ENCODE measurements at places on chromosomes 11 and 22.

DNA sequence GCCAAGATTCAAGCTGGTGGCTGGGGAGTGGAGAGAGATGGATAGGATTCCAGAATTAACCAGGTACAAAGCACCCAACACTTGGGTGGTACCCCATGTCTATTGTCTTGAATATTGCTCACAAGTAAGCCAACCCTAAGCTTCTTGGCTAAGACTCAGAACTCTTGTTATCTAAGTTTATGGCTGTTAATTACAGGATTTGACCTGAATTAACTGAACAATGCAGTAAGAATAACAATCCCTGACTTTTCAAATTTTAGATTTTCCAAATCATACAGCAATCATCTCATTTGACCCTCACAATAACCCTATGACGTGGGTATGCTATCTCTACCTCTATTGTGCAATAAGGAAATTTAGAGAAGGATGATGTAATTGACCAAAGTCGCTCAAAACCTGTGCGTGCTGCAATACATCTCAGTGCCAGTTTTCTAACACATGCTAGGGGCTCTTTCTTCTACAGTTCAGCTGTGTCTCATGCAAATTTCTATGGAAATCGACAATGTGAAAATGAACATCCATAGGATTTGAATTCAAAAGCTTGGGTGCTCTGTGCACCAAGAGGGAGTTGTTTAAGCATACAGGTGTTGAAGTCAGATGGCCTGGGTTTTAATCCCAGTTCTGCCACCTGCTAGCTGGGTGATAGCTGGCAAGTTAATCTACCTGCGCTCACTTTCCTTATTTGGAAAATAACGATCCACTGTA, 40.1 kb upstream of the APLNR start:
- no peak for DNase-seq

DNA sequence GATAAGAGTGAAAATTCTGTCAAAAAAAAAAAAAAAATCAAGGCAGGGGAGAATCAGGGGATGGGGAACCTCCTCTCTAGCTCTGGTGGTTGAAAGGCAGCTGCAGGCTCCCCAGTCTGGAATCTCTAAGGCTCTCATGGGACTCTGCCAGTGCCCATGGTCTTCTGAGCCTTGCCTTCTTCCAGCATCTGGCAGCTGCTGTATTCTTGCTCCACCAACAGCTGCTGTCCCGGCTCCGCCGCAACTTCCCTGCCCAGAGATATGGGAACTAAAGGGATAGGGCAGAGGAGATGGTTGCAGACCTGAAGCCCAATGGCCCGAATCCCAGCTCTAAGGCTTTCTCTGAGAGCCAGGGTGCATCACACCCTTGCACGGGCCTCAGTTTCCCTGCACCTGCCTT, 49.5 kb upstream of the PHF21B start:
- DNase-seq, result no peak

DNA sequence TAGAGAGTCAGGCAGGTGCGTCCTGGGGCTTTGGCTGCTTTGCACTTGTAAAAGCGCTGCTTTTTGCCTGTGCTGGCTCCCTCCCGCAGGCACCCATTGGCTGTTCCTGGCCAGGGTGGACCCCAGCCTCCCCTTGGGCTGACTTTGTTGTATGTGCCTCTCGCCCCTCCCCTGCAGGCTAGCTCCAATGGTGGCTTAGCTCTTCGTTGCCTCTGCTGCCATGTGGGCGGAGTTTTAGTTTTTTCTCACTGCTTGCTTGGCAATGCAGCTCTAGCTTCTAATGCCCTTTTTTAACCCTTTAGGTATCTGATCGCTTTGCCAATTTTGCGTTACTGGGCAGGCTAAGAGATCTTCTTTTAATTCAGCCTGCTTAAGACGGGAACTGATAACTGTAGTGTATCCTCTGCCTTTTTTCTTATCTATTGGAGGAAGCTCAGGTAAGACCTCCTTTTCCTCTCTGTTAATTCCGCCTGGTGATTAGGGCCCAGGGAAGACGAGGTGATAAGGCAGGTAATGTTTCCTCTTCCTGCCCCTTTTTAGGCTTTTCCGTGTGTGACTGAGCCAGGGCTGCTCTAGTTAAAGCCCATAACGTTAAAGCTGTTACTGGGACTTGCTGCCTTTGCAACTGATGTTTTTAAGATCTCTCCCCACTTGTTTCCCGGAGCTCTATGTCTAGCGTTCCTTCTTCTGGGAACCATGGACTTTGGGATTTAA, 11.7 kb upstream of the GLYATL1 start:
- DNase-seq, result no peak

DNA sequence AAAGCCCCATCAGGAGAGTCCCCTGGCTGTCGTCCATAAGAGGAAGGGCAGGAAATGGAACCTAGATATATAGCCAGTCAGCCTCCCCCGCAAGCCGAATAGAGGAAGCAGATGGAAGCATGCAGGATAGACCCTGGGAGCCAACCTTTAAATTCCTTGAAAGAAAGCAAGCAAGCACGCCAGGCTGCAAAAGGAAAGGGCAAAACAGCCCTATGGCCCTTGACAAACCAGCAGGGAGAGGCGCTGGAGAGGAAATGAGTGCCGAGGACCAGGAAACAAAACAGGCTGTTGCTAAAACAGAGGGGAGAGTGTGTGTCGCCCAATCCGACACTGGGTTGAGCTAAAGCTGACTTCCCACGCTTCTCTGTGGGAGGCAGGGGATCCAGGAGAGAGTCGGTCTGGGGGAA, 203.5 kb upstream of the MTNR1B start:
- DNase-seq, result no peak

DNA sequence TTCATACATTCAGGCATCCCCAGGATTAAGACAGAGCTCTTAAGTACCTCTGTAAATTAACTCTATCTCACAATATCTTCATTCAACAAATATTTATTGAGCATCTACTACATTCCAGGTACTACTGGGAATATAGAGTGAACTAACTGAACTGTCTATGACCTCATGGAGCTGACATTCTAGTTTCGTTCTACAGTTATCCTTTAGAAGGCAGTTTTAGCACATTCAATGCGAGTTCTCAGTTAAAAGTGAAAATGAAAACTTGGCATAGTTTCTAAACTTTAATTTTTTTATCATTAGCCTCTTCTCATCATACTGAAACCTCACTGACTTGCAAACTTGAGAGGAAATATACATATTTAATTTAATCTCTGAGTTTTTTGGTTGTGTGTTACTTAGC, 10.7 kb upstream of the MS4A6E start:
- DNase-seq, result no peak

DNA sequence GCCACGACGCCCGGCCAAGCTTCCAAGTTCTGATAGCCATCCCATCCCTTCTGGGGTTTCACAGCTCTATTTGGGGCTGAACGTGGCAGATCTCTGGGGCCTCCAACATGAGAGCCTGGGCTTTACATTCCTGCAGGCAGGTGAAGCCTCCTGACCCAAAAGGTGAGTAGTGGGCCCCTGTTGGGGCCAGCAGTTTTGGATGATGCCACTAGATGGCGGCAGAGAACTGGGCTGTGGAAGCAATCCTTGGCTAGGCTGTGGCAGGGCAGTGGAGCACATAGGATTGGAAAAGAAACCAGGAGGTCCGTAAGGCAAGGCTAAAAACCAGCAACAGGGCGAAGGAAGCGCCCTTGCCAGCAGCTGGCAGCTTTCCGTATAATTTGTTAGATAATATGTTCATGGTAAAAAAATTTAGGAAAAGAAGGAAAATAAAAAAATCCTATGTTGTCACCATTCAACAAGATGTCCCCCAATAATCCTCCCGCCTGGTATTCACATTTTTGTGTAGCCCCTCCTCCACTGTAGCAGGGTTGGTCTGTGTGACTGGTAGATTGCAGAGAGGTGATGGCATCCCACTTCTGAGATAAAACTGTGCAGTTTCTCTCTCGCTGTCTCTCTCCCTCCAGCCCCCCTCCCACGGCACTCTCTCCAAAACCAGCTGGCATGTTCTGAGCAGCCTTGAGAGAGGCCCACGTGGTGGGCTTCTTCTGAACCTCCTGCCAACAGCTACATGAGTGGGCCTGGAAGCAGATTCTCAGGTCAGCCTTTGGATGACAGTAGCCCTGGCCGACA, 43.6 kb upstream of the OR4B1 start:
- DNase-seq, result peak; percentile 51

GRCh38 chr22:18063306-18063705, 14.5 kb upstream of the PEX26 start:
- no peak for DNase-seq

GRCh38 chr11:11450744-11451362, 97.8 kb upstream of the CSNK2A3 start:
- peak; percentile 15 for DNase-seq

- DNase-seq, result no peak
These were observed 257.7 kb downstream of the SOX6 start for GRCh38 chr11:16098526-16099205.

DNA sequence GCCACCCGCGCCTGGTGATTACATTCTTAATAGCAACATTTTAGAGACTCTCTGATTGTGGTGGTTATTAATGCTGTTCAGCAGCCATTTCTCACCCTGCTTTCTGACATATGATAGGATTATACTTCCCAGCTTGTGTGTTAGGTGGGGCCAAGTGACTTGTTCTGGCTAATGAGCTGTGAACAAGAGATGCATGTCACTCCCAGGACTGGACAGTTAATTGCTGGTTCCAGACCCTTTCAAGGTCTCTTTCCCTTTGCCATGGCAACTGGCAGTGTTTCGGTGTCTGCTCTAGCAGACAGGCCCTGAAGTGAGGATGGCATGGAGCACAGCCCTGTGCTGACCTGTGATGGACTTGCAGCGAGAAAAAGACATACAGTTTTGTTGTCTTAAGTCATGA, 8.9 kb upstream of the PTPRJ start:
- DNase-seq, result no peak

- no peak for DNase-seq
These were observed 74.3 kb downstream of the MYEOV start for GRCh38 chr11:69368119-69368880.

DNA sequence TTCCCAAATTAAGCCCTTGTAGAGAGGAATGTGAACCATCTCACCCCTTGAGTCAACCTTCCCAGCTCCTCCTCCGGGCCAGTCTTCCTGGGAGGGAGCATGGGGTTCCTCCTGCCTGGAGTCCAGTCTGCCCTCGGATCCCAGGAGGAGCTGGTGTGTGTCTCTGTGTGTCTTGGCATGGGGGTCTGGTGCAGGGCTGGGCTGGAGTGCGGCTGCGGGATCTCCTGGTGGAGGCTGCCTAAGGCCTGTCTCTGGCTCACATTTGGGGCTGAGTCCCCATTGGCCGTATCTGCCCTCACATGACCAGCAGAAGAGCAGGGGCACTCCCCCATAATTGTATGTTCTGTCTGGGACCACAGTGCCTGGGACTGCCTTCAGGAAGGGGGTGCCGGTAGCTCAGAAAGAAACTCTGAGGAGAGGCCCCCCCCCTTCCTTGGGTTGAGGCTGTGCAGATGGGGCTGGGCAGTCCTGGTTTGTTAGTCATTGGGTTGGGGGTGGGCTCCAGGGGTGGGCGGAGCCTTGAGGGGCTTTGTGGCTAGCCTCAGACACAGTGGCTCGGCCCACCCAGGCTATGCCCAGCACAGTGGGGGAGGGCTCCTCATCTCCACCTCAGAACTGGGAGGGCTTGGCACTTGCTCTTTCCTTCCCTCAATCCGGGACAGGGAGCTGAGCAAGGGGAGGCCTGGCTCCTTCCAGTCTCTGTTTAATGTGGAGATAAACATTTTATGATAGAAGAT, 2.9 kb downstream of the C1QTNF5 start:
- no peak for DNase-seq

DNA sequence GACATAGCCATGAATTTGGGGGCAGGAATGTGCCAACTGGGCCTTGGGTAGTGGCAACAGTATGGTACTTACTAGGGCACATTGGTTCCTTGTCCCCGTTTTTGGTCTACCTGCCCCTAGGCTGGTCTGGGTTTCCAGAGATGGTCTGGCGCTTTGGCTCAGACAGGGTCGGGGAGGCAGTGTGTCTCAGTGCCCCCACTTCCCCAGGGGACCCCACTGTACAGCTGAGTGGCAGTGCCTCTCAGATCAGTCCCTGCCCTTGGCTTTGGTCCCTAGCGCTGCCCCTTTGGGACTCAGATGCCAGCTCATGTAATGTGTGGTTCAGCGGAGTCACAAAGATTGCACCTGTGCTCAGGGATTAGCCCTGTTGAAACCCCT, 3.3 kb downstream of the RIC8A start:
- no peak for DNase-seq

- no peak for DNase-seq
These were observed 20.2 kb upstream of the SEPTIN5 start for GRCh38 chr22:19693981-19694670.

DNA sequence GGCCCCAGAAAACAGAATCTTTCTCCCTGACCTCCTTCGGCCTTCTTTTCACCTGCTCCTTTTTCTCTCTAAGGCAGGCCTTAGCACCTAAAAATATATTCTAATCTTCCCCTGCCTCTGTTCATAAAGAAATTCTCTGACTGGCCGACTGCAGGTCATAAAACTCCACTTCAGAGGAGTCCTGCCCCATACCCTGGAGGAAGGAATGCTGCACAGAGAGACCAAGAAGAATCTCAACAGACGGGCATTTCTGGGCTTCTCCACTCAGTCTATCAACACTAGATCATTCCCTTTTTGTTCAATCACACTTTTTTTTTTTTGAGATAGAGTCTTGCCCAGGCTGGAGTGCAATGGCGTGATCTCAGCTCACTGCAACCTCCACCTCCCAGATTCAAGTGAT, 19.7 kb upstream of the PGA3 start:
- DNase-seq, result no peak

- DNase-seq, result no peak
These were observed 124.9 kb downstream of the FCHSD2 start for GRCh38 chr11:73017024-73017751.

DNA sequence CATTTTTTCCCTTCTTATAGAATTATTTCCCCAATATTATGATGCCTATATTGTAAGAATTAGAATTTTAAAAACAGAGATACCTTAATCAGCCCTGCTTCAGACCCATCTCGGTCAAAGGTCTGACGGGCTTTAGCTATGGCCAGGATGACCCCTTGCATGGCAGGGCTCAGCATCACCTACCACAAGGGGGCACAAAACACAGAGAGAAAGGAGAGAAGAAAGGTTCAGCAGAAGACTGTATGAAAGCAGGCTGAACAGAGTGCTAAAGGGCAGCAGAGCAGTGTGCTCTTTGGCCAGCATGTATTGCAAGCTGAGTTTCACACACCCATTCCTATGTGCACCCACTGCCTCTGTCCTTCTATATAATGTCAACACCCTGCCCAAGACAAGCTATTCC, 26.8 kb downstream of the CLDN25 start:
- peak; percentile 10 for DNase-seq

- no peak for DNase-seq
These were observed 16.6 kb downstream of the IL10RA start for GRCh38 chr11:118002541-118003423.

- DNase-seq, result no peak
These were observed 12.6 kb downstream of the MPST start for GRCh38 chr22:37032134-37032534.

DNA sequence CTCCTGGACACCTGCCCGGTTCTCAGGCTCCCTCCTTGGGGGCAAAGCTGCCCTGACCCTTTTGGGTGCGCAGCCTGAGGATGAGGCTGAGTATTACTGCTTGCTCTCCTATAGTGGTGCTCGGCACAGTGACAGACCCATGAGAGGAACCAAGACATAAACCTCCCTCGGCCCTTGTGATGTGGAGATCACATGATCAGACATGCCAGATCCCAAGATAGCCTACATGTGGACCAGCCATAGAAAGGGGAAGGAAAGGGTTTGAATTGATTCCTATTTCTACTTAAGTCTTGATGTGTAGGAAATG, 125.3 kb downstream of the VPREB1 start:
- no peak for DNase-seq

GRCh38 chr22:16601437-16602223, 9.0 kb upstream of the CCT8L2 start:
- DNase-seq, result no peak

GRCh38 chr11:64710418-64711137, 12.4 kb downstream of the NRXN2 start:
- no peak for DNase-seq
